ENCODE measurements at places on chromosomes 5 and 9. TPM values are rescaled to one million over a fixed set of nuclear protein-coding genes. Genes with fewer than 3 reads are reported as not detected.

DNA sequence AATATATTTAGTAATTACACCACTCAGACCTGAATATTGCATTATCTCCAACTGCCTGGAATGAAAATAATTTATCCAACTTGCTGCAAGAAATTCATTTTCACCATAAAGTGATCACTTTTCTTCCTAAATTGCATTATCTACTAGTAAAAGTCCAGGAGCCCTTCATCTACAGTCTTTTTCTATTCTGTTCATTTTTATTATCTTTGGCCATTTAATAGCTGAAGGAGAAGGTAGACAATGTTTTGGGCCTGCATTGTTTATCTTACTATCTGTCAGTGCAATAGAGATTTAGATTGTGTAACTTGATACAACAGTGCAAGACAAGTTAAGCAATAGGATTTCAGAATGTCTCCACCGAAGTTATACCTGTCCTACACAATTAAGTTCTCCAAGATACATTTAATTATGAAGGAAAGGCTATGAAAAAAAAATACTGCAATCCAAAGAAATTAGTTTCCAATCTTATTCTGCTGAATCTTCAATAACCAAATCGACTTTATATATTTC, 1339.7 kb upstream of the CDH6 start:
- no peaks in the 10 kb centered on the region for H3K36me3 ChIP-seq
- H3K4me1 ChIP-seq: no peaks in the 10 kb centered on the region
- no peak overlapping the region for H3K4me3 ChIP-seq
- no peaks in the 10 kb centered on the region for H3K27me3 ChIP-seq

ISOC1 gene
- total RNA-seq: 32.4 TPM

SLC34A3 gene
- not detected for total RNA-seq

GRCh38 chr9:90287567-90288274, 354.9 kb downstream of the DIRAS2 start:
- peak; percentile 16 for DNase-seq
- H3K36me3 ChIP-seq: no peaks in the 10 kb centered on the region
- H3K27ac ChIP-seq: no peak overlapping the region
- no peak overlapping the region for H3K4me3 ChIP-seq
- peaks cover 4% of the 10 kb centered on the region for H3K27me3 ChIP-seq
- H3K4me1 ChIP-seq: no peaks in the 10 kb centered on the region

LCN9 gene
- not detected for total RNA-seq

Data from activated T-helper 1 cell treated with anti-CD3 and anti-CD28 coated beads, Interleukin-12 subunit alpha, Interleukin-12 subunit beta, Interleukin-2, Interleukin-4 antibody, amounts not matched to agents 30 ng/mL and 10 ng/mL and 1 ng/mL, durations not matched to agents 14 hours and 24 hours and 36 hours (primary cell).